Fibroblast of gingiva (primary cell): ENCODE measurements at places on chromosomes 12 and 14.

- DNase-seq: no peak
Observed at GRCh38 chr14:24818058-24818822, 184.2 kb upstream of the GZMB start.

GRCh38 chr14:89814126-89814525, 140.4 kb downstream of the EFCAB11 start:
- DNase-seq: no peak

DNA sequence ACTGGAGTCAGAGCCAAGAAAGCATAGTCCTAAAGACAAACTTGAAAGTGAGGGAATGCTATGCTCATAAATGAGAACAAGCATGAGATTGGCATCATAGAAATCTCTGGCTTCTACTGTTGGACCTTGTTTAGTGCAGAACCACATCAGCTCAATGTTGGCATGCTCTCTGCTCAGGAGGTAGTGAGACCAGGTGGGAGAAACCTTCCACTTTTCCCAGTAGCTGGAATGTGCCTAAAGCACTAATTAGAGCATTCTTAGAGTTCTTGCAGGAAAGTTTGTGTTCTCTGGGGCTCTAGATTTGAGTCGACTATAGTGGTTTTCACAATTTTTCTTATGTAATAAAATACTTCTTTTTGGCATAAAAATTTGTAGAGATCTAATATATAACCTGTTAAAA, 159.7 kb upstream of the PRICKLE1 start:
- no peak for DNase-seq

- no peak for DNase-seq
Observed at GRCh38 chr12:19869413-19869812, 430.1 kb downstream of the AEBP2 start.

DNA sequence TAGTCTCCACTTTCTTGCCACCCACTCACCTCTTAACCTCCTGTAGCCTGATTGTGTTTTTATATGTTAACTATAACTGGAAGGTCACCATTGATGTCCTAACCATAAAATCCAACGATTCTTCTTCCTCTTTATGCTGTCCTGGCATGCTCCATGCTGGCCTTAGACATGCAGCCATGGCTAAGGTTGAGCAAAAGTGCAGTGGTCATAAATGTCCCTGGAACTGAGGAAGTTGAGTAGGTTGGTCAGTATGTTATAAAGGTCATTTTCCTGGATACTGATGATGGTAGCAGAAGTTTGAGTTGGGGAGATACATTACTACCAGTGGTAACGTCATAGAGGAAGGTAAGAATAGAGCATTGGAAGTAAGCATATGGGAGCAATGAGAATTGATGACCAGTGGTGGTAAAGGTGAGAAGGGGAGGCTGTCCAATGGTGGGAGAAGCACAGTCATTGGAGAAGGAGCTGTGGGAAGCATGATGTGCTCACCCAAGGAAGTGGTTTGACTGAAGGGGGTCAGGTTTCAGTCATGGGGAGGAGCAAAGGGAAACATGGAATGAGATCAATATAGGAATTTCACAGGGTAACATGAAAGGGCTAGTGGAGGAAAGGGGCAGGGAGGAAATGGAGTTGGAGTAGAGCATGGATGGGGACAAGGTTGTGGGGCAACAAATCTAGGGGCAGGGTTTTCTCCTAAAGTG, 240.8 kb downstream of the DACT1 start:
- DNase-seq: no peak

DNA sequence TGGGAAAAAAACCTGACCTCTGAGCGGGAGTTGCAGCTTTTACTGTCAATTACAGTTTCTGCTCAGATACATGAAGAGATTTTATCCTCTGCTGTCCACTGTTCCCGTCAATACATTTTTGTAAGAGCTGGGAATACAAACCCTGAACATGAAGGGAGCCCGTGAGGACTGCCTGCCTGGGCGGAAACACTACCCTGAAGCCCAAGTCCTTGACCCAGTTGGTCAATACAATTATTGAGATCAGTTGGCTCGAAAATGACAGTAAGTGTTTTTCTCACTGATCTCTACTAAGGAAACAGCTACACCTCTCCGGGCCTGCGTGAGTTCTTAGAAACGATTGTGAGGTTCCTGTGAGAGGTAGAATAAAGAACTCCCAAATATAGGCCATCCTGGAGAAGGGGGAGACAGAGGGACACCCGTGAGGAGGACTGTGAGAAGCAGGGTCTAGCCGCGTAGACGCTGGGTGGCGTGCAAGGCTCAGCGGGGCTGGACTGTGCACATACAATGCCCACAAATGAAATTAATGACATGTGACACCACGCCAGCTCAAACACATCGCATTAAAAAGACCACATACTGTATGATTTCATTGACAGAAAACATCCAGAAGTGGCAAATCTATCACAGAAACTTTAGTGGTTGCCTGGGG, 509.5 kb downstream of the TMEM132D start:
- DNase-seq: no peak
